Cerebellar cortex (tissue), 1 donor: ENCODE measurements at places on chromosomes 2 and 18.

DNA sequence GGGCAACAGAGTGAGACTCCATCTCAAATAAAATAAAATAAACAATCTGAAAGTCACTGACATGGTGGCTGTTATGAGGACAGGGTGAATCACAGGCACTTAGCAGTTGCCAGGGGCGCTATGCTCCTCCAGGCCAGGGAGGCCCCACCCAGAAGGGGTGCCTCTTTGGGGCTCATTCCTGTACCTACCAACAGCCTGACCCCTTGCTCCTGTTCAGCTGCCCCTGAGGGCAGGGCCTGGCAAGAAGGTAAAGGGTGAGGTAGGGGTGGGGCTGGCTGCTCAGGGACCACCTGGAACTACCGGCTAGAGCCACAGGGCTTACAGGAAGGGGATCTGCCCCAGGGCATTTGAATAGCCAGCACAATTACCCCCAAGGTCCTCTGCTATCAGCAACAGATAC lies 60.3 kb downstream of the INPP5D start:
- DNase-seq: no peak

- no peak for DNase-seq
Observed at GRCh38 chr2:112035786-112036185, 19.3 kb upstream of the TMEM87B start.

GRCh38 chr2:181937473-181937872 lies 45.9 kb downstream of the ITPRID2 start:
- no peak for DNase-seq

- no peak for DNase-seq
Observed at GRCh38 chr2:232925153-232925820, 55.2 kb downstream of the SNORC start.

GRCh38 chr2:174059884-174060244 lies 94.7 kb upstream of the SP3 start:
- DNase-seq: no peak
